ENCODE measurements at places on chromosomes 3 and 15. TPM values are rescaled to one million over a fixed set of nuclear protein-coding genes. Genes with fewer than 3 reads are reported as not detected.

A4GNT gene
- polyA plus RNA-seq: not detected

MIX23 gene
- polyA plus RNA-seq: 12.7 TPM

SLC22A13 gene
- not detected for polyA plus RNA-seq

DNA sequence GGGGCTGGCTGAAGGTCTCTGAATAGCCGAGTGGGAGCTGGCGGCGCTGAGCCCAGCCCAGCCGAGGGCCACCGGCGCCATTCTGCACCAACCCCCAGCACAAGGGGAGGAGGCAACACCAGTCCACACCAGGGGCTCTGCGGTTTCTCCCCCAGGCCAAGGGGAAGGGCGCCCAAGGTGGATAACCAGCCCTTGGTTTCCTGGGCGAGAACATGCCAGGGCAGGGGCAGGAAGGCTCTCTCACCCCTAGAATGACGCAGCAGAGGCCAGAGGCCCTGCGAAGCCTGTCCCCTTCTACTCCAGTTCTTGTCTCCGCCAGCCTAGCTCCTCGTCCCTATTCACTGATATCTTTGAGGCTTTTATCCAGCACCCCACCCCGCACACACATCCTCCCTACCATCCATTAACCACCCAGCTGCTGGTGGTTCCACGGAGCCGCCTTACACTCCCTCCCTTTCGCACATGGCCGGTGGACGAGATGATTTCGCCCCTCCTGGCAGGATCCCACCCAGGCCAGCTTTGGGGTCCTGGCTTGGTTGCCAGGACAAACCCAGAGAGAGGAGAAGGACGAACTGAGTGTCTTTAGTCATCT, 1.3 kb downstream of the RBPMS2 start:
- DNase-seq: peak; percentile 65
- H3K27me3 ChIP-seq: peaks cover 5% of the 10 kb centered on the region
- peak overlapping the region; percentile 84 for H3K4me3 ChIP-seq
- H3K36me3 ChIP-seq: no peaks in the 10 kb centered on the region

PARP15 gene
- 9.4 TPM for polyA plus RNA-seq

GRCh38 chr15:78004222-78004727, 73.2 kb downstream of the TBC1D2B start:
- no peak overlapping the region for H3K27ac ChIP-seq
- no peak overlapping the region for H3K4me3 ChIP-seq
- peaks cover 7% of the 10 kb centered on the region for H3K4me1 ChIP-seq
- H3K36me3 ChIP-seq: peaks cover 47% of the 10 kb centered on the region
- peaks cover 5% of the 10 kb centered on the region for H3K27me3 ChIP-seq
- DNase-seq: no peak

SLC2A2 gene
- polyA plus RNA-seq: not detected

GRCh38 chr15:85474700-85475316, 94.4 kb downstream of the AKAP13 start:
- no peak overlapping the region for H3K4me3 ChIP-seq
- H3K36me3 ChIP-seq: no peaks in the 10 kb centered on the region
- H3K4me1 ChIP-seq: peaks cover 41% of the 10 kb centered on the region
- no peak overlapping the region for H3K27ac ChIP-seq
- no peaks in the 10 kb centered on the region for H3K27me3 ChIP-seq
- DNase-seq: no peak

GRCh38 chr3:71186801-71187200, 396.7 kb downstream of the FOXP1 start:
- no peak for DNase-seq
- peaks cover 7% of the 10 kb centered on the region for H3K4me1 ChIP-seq
- H3K27ac ChIP-seq: no peak overlapping the region
- no peaks in the 10 kb centered on the region for H3K27me3 ChIP-seq

- no peak for DNase-seq
- peaks cover 5% of the 10 kb centered on the region for H3K4me1 ChIP-seq
- H3K27ac ChIP-seq: no peak overlapping the region
- peaks cover 6% of the 10 kb centered on the region for H3K36me3 ChIP-seq
These were observed 74.1 kb downstream of the IGF2BP2 start for GRCh38 chr3:185750702-185751101.

GRCh38 chr3:170785454-170785853, 84.5 kb downstream of the RPL22L1 start:
- no peak overlapping the region for H3K4me3 ChIP-seq
- no peak overlapping the region for H3K27ac ChIP-seq
- DNase-seq: no peak
- H3K4me1 ChIP-seq: no peaks in the 10 kb centered on the region
- no peaks in the 10 kb centered on the region for H3K36me3 ChIP-seq

GRCh38 chr3:174347474-174348138, 511.5 kb upstream of the NAALADL2 start:
- H3K36me3 ChIP-seq: no peaks in the 10 kb centered on the region
- H3K27ac ChIP-seq: no peak overlapping the region
- no peaks in the 10 kb centered on the region for H3K27me3 ChIP-seq
- DNase-seq: no peak

GRCh38 chr15:28985316-28985645, 99.5 kb downstream of the APBA2 start:
- DNase-seq: no peak
- no peaks in the 10 kb centered on the region for H3K36me3 ChIP-seq
- peak overlapping the region; percentile 97 for H3K27ac ChIP-seq
- peaks cover 8% of the 10 kb centered on the region for H3K27me3 ChIP-seq
- H3K4me3 ChIP-seq: peak overlapping the region; percentile 81

DNA sequence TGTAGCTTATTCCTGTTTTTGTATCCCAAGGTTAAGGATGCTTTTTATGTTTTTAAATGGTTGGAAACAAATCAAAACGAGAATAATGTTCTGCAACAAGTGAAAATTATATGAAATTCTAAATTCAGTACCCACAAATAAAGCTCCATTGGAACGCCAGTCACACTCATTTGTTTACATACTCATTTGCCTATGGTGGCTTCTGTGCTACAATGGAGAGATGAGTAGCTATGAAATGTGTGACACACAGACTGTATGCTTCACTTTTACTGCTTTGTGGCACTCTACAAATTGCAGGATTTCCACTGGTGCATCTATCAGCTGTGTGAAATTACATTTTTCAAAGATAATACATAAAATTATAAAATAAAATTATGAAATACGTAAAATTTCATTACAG, 112.2 kb upstream of the TSPAN3 start:
- H3K27me3 ChIP-seq: peaks cover 9% of the 10 kb centered on the region
- no peak for DNase-seq
- no peaks in the 10 kb centered on the region for H3K36me3 ChIP-seq
- H3K27ac ChIP-seq: peak overlapping the region; percentile 84

GRCh38 chr3:56557831-56558170, 826 bp downstream of the CCDC66 start:
- peak overlapping the region; percentile 98 for H3K27ac ChIP-seq
- DNase-seq: no peak
- H3K36me3 ChIP-seq: peaks cover 5% of the 10 kb centered on the region
- peak overlapping the region; percentile 99 for H3K4me3 ChIP-seq
- H3K4me1 ChIP-seq: peaks cover 30% of the 10 kb centered on the region

DNA sequence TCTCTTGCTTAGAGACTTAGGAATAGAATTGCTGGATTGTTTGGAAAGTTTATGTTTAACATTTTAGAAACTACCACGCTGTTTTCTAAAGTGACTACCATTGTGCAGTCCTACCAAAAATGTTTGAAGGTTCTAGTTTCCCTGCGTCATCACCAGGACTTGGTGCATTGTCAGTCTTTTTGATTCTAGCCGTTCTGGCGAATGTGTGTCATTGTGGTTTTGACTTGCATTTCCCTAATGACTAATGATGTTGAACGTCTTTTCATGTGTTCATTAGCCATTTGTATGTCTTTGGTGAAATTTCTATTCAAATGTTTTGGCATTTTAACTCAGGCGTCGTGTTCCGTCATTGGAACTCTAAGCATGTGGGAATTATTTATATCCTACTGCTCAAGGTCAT, 58.0 kb downstream of the CHD2 start:
- H3K4me1 ChIP-seq: peaks cover 21% of the 10 kb centered on the region
- peaks cover 52% of the 10 kb centered on the region for H3K36me3 ChIP-seq
- DNase-seq: peak; percentile 23
- peak overlapping the region; percentile 76 for H3K27ac ChIP-seq
- no peak overlapping the region for H3K4me3 ChIP-seq

DNA sequence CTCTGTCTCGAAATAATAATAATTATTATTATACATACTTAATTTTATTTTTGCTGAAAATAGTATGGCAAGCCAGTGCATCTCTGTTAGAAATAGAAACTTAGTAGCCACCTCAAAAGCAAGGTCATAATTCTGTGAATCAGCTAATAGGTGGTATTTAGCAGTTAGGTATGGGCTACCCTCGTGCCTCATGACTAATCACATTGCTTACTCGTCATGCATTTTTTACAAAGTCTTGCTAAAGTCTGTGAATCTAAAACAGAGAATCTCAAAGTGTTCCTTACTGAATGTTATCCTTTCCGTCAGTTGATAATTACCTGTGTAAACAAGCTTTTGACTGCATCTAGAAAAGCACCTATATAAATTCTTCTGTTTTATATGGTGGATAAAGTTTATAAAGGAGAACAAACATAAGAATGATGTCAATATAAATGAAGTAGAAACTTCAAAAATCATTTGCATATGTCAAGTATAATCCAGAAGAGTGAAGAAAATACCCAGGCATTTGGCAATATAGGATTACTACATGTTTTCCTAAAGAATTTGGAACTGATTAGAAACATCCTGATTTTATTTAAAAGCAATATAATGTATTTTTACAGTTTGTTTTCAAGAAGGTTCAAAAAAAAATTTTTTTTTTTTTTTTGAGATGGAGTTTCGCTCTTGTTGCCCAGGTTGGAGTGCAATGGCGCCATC, 6.2 kb downstream of the PPARG start:
- H3K27me3 ChIP-seq: peaks cover 4% of the 10 kb centered on the region
- DNase-seq: no peak
- no peak overlapping the region for H3K27ac ChIP-seq

DNA sequence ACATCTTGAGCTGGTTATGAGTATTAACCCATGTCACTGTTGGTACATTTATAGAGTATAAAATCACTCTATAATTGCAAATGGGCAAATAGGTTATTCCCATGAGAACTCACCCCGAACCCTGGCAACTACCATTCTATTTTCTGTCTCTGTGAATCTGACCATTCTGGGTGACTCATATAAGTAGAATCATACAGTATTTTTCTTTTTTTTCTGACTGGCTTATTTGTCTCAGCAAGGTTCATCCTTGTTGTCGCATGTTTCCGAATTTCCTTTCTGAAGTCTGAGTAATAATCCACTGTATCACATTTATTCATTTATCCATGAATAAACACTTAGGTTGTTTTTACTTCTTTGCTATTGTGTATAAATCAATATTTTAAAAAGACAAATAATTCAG, 59.9 kb upstream of the CHRM5 start:
- H3K27me3 ChIP-seq: peaks cover 2% of the 10 kb centered on the region
- peaks cover 5% of the 10 kb centered on the region for H3K4me1 ChIP-seq
- H3K4me3 ChIP-seq: no peak overlapping the region
- no peak for DNase-seq
- no peak overlapping the region for H3K27ac ChIP-seq
- H3K36me3 ChIP-seq: no peaks in the 10 kb centered on the region

DNA sequence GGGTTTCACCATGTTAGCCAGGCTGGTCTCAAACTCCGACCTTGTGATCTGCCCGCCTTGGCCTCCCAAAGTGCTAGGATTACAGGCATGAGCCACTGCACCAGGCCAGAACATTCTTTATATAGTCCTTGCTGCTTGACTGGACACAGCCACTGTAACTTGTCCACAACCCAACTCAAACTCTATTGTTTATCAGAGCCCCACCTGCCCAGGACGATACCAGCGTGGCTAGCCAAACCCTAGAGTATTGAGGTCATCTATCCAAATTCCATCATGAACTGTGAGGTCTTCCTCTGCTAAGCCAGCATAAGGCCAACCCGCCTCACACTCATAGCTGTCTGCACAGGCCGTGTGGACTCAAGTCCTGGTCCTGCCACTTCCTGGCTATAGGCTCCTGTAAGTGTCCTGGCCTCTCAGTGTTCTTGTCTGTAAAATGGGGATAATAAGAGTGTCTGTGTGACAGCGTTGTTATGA, 63.9 kb downstream of the DAPK2 start:
- peaks cover 2% of the 10 kb centered on the region for H3K27me3 ChIP-seq
- H3K4me1 ChIP-seq: no peaks in the 10 kb centered on the region
- H3K27ac ChIP-seq: no peak overlapping the region
- H3K4me3 ChIP-seq: no peak overlapping the region
- DNase-seq: no peak

GRCh38 chr15:28123408-28124023, 24.4 kb upstream of the OCA2 start:
- peaks cover 19% of the 10 kb centered on the region for H3K36me3 ChIP-seq
- H3K4me1 ChIP-seq: peaks cover 4% of the 10 kb centered on the region
- no peaks in the 10 kb centered on the region for H3K27me3 ChIP-seq
- no peak overlapping the region for H3K4me3 ChIP-seq
- H3K27ac ChIP-seq: no peak overlapping the region

DNA sequence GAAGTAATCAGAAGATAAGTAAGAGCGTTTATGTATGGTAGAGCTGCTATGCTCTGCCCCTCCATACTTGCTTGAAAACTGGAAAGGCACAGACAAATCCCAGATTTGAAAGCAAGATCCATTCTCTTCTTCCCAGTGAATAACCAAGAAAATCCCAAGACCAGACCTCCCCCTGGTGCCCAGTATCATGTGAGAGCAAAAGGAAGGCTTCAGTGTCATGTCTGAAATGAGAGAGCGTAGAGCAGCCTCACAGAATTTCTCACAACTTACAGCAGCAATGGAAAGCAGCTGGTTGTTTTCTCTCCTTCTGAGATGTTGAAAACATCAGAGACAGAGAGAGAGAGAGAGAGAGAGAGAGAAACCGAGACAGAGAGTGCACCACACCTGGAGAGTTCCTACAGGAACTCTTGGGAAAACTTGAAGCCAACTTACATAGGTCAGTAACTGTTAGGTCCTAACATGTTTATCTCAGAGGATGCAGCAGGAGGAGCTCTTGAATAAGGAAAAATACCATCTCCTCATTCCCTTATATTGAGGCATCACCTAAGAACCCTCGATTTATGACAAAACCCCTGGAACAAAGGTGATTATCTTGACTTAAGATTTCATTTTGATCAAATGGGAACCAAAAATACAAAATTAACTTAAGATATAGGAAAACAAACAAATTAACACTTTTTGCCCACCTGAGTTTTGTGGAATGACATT, 273.3 kb downstream of the NSUN3 start:
- no peaks in the 10 kb centered on the region for H3K36me3 ChIP-seq
- H3K4me3 ChIP-seq: no peak overlapping the region
- DNase-seq: no peak

DNA sequence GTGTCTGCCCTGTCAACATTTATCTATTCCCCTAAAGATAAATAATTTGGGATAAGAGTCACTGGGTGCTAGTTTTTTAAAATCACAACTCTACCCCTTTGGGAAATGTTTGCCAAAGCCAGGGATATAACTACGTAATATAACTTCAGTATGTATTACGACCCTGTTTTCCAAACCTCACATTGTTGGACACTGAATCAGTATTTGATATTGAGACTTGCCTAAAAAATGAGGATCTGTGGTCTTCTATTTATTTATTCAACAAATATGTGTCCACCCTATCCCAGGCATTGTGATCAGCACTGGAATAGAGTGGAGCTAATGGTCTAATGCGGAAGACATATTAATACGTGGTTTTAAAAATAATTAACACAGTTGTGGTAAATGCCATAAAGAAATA, 4.5 kb upstream of the MGA start:
- H3K36me3 ChIP-seq: peaks cover 2% of the 10 kb centered on the region
- no peak for DNase-seq
- H3K27ac ChIP-seq: no peak overlapping the region
- H3K27me3 ChIP-seq: peaks cover 16% of the 10 kb centered on the region
- H3K4me1 ChIP-seq: peaks cover 14% of the 10 kb centered on the region

- peaks cover 41% of the 10 kb centered on the region for H3K4me1 ChIP-seq
- peak overlapping the region; percentile 88 for H3K27ac ChIP-seq
- H3K4me3 ChIP-seq: peak overlapping the region; percentile 72
- DNase-seq: no peak
- peaks cover 3% of the 10 kb centered on the region for H3K27me3 ChIP-seq
- H3K36me3 ChIP-seq: peaks cover 4% of the 10 kb centered on the region
These were observed 33.7 kb downstream of the ZBTB11 start for GRCh38 chr3:101643009-101643844.

Data from immature natural killer cell (primary cell).